Posterior cingulate gyrus (tissue), 11 donors: ENCODE measurements at places on chromosomes 12 and 14.

DNA sequence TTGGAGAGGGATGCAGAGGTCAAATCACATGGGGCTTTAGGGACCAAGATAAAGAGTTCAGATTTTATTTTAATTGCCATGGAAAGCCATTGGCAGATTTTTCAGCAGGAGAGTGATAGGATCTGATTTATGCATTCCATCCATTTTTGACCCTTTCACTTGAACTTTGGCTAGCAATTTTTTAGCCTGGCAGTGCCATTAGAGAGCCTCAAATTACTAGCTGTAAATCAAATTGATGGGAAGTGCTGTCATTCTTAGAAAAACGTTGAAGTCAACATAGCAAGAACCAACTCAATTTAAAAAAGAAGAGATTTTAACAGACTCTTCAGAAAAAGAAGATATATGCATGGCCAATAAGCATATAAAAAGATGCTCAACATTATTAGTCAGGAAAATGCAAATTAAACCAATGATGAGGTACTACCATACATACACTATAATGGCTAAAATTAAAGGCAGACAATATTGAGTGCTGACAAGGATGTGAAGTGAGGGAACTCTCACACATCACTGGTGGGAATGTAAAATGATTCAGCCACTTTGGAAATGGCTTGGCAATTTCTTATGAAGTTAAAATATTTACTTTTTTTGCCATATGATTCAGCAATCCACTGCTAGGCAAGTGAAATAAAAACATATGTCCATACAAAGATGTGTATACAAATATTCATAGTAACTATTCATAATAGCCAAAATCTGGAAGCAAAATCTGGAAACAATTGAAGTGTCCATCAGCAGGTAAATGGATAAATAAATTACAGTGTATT, 89.7 kb downstream of the PTCSC3 start:
- DNase-seq = no peak

- DNase-seq = no peak
These were observed 393.5 kb downstream of the PCNX1 start for GRCh38 chr14:71300566-71301330.

GRCh38 chr14:59249029-59249428, 60.6 kb downstream of the DAAM1 start:
- no peak for DNase-seq

DNA sequence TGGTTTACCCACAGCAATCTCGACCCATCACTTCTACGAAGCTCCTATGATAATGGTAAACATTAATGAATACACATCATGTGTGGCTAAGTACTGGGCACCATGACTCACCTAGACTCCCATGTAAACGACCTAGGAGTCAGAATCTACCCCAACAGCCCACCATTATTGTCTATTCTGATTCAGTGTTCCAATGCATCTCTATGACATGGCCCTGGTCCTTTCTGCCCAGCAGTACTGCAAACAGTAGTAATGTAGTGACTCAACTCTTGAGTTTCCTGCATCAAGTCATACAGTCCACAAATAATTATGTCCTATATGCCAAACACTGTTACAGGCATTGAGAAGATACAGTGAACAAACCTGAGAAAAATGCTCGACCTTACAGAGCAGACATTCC, 14.6 kb downstream of the GTF2A1 start:
- DNase-seq = no peak

- DNase-seq = no peak
These were observed 133.2 kb downstream of the RAD51B start for GRCh38 chr14:67952786-67953185.

GRCh38 chr12:123393747-123394146, 9.8 kb downstream of the KMT5A start:
- DNase-seq = no peak

- DNase-seq = no peak
These were observed 209.2 kb upstream of the HMGA2 start for GRCh38 chr12:65615118-65615517.

DNA sequence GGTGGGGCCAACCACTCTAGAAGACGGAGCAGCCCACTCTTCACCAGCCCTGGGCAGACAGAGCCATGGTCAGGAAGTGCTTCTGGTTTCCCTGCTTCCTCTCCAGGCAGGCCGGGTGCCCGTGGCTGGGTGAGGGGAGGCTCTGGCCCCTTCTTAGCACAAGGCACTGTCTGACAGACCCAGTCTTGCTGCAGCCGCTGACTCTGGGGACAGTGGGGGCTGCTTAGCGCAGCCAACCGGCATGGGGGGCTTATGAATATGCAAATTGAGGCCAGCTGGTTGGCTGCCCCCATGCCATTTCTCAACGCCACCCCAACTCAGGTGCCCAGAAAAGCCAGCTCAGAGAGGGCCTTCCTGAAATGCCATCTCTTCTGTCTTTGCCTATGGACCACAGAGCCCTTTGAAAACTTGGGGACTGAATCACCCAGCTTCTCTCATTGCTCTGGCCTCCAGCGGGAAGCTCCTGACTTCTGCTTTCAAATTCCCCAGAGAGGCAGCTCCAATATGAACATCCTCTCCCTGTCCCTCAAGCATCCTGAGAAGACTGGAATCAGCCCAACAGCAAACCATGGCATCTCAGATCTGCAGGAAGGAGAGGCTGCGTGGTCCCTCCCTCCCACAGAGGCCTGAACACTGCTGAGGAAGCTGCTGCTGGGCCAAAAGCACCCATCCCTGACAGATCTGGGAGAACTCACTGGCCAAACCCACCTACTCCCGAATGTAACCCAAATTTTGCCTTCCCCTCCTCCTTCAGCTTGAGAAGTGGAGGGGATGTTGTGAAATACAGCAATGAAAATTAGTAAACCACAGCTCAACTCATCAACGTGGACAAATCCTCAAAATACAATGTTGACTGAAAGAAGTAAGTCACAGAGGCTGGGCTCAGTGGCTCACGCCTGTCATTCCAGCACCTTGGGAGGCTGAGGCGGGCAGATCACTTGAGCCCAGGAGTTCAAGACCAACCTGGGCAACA, at the start of gene PROX2:
TSS of gene PROX2 (minus strand) at position 205 of the 973 bp plus-strand sequence. CDS start 12,311 bp downstream, outside the sequence.
- no peak for DNase-seq

DNA sequence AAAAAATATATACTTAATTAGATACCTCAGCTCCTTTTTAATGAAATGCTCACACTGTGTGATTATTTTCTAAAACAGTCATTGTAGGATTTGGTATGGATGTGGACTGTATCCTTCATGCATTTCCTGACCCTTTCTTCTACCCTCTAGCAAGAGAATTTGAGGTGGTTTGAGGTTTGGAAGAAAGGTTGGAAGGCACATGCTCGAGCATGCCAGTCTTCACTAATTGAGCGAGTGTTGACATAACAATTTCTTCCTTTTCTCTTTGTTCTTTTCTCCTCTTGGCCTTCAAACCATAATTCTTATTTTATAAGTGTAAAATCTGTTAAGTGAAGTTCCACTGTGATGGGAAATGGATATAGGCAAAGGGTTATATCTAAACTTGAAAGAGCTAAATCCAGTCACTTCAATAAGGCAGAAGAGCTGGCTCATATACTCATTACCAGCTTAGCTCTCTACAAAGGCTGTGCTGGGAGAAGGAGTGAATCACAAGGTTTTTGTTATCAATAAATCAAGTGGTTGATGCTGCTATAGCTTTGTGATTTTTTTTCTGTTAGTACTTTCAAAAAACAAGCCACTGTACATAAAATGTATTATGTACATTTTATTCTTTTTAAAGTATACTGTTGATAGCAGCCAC, 16.2 kb upstream of the PTHLH start:
- no peak for DNase-seq

- no peak for DNase-seq
These were observed 3.7 kb upstream of the USP15 start for GRCh38 chr12:62256408-62257096.

DNA sequence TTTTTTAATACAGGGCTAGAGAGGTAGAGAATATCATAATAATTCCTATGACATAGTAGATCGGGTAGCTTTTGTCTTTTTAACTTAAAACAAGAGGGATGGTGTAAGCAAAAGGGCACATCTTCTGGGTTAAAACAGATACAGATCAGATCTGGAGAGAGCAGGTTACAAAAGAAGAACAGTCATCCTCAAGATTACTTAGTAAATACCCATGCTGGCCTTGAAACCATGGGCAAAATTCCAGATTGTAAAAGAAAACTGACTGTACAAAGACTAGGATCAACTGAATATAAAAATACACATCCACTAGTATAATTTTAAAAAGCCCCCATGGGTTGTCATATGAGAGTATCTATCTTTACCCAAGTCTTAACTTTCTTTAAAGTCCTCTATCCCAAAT, 76.7 kb downstream of the MED13L start:
- no peak for DNase-seq

DNA sequence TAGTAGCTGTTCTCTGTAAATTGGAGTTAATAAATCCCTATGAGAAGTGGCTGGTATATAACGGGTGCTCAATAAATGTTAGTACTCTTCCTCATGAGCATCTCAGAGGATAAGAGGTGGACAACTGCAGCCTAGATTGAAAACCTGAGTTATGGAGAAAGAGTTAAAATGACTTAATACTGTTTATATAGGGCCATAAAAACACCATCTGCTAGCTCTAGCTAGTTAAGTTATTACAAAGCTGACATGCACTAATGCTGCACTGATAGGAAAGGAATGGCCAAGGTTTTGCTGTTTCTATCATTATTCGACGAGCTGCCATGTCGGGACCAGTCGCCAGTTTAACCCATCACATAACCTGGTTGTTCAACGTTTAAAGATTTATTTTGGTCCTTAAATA, 72.0 kb upstream of the SEL1L start:
- no peak for DNase-seq

- DNase-seq = no peak
These were observed 44.4 kb upstream of the PLEKHA5 start for GRCh38 chr12:19085090-19085489.

DNA sequence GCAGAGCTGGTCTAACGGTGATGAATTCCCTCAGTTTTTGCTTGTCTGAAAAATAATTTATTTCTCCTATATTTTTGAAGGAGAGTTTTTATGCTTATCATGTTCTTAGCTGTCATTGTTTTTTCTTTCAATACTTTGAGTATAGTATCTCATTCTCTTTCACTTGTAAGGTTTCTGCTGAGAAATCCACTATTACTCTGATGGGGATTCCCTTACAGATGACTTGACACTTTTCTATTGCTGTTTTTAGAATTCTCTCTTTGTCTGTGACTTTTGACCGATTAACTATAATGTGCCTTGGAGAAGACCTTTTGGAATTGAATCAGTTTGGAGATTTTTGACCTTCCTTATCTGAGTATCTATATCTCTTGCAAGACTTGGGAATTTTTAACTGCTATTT, 139.6 kb downstream of the PRKD1 start:
- no peak for DNase-seq

DNA sequence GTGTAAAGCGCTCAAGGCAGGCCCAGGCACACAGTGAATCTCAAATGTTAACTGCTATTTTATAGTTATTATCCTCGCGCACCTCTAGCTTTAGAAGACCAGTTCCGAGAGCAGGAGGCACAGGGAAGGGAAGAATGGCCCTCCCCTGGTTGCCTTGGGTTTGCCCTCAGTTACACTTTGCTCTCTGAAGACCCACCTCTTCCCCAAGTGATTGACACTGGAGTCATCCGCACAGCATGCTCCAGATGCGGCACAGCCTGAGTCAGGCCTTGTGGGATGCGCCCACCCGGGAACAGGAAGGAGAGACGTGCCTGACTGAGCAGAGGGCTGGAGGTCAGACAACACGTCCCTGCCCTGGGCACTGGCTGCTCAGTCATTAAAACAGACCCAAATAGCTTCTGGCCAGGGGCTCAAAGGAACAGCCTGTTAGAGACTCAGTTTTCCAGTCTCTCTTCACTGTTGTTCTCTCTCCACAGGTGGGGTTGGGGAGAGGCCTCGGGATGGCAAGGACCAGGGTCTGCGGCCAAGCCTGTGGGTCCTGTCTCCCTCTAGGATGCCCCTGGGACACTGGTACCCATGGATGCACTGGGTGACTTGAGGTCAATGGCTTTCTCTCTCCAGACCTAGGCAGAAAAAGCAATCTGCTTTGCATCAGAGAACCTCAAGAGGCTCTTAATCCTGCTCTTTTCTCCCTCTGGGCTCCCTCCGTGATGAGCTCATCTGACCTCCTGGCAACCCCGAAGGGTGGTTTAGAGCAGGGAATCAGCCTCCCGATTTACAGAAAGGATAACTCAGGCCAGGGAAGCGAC, 13.6 kb upstream of the MLXIP start:
- DNase-seq = no peak

- DNase-seq = no peak
These were observed 122.5 kb downstream of the SLC15A5 start for GRCh38 chr12:16154990-16155389.

DNA sequence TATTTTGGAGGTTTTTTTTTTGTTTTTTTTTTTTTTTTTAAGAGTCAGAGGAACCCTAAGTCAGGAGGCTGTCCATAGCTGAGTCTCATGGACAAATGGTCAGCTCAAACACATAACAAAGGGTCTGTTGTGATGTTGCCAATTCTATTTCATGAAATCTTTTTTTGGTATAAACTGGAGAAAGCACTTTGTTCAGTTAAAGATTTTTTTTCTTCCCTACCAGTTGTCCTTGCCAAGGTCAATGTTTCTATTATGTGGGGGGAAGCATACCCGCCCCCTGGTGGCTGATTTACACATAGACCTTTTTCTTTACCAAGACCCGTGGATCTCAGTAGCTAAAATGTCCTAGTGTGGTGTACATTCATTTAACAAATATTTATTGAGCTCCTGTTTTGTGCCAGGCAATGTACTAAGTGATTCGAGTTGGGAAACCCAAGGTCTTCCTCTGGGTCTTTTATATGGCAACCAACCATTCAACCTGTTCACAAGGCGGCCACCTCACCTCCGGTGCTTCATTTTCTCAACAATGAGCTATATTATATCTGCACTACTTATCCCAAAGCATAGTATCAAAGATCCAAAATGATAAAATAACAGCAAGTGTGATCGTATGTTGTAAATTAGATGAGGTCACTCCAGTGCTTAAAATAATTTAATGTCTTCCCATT, 214.5 kb downstream of the PAH start:
- no peak for DNase-seq

- DNase-seq = no peak
These were observed 118.9 kb downstream of the GPR135 start for GRCh38 chr14:59346329-59346728.

- no peak for DNase-seq
These were observed 571.4 kb upstream of the ATP2B1 start for GRCh38 chr12:90280033-90280432.

- no peak for DNase-seq
These were observed 3.1 kb downstream of the BCAT1 start for GRCh38 chr12:24945845-24946244.

- DNase-seq = no peak
These were observed 157.9 kb upstream of the FKBP4 start for GRCh38 chr12:2636741-2637340.

DNA sequence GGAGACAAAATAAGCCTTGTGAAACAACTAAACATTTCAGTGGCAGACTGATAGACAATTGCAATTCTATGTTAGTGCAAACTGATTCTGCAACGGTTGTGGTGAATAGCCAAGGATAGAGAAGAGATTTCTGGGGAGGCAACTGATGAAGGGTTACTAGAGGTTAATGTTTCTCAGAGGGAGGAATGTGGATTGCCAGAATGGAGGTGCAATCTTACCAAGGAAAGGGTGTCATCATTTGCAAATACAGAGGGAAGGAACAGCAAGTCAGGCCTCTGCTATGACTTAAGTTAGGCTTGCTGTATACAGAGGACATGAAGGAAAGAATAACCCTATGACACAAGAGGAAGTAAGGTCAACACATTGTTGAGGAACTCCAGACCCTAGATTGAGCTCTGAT, 35.8 kb downstream of the CCDC175 start:
- no peak for DNase-seq
